KG1 (cell line): ENCODE measurements at places on chromosomes 1 and 21.

- DNase-seq: no peak
Observed at GRCh38 chr1:61087571-61087970, 5.2 kb downstream of the NFIA start.

DNA sequence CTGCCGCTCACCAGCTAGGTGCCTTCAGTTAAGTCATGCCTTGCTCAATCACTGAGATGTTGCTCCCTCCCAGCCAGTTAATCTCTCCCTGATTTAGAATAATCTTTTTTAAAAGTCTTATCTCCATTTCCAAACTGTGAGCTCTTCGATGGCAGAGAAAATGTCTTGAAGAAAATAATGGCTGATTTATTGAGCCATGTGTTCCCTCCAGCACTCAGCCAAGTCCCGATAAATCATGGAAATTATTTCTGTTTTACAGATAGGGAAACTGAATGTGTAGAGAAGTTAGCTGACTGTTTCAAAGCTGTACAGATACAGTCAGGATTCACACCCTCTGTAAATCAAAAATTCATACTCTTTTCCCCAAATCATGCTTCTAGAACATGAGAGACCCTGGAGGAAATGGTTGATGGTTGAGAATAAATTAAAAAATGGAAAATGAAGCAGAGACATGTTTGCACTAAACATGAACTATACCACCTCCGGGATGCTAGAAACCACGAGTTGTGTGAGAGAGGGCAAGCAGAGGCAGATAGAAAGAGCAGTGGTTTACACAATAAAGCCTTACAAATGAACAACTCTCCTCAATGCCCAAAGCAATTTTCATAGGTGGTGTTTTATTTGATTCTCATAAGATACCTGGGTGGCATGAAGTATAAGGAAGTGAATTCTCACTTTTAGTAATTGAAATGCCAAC is 376.4 kb downstream of the PLPP3 start:
- DNase-seq: no peak

- no peak for DNase-seq
Observed at GRCh38 chr1:202034683-202035462, 24.5 kb downstream of the ELF3 start.

GRCh38 chr21:36589352-36589971 is 109.5 kb upstream of the SIM2 start:
- DNase-seq: no peak

- DNase-seq: no peak
Observed at GRCh38 chr1:2832506-2833453, 31.3 kb upstream of the TTC34 start.

DNA sequence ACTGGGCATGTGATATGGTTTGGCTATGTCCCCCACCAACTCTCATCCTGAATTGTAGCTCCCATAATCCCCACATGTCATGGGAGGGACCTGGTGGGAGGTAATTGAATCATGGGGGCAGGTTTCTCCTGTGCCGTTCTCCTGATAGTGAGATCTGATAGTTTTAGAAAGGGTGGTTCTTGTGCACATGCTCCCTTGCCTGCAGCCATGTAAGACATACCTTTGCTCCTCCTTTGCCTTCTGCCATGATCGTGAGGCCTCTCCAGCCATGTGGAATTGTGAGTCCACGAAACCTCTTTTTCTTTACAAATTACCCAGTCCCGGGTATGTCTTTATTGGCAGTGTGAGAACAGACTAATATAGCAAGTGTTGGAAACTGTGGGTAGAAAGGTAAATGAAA is 99.5 kb upstream of the HMCN1 start:
- DNase-seq: no peak

GRCh38 chr1:4118746-4119515 is 218.9 kb upstream of the C1orf174 start:
- no peak for DNase-seq

- no peak for DNase-seq
Observed at GRCh38 chr1:163074716-163075284, 5.6 kb downstream of the RGS4 start.

GRCh38 chr1:5507340-5507739 is 484.9 kb downstream of the NPHP4 start:
- no peak for DNase-seq

DNA sequence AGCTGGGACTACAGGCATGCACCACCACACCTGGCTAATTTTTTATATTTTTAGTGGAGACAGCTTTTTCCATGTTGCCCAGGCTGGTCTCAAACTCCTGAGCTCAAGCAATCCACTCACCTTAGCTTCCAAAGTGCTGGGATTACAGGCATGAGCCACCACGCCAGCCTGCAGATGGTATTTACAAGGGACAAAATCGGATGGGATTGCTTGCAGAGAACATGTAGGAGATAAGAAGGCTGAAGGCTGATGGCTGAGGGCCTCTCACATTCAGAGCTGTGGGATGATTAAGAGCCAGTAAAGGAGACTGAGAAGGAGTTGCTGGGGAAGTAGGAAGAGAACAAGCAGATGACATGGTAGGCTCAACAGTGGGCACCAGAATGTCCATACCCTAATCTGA is 24.0 kb upstream of the QSOX1 start:
- DNase-seq: no peak

DNA sequence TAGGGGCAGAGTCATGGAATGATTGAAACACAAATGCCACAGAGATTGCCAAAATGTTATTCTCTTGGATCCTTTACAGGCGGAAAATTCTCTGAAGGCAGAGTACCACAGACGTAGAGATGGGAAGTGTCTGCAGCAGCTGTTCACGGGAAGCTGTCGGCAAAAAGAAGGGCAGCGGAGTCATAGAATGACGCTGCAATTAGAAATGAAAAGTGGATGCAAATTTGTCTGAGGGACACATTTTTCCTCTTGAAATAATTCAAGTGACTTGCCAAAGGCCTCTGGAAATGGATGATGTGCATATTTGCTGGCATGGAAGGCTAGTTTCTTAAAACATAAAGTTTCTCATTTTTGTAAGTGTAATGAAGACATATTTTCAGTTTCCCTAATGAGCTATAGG is 77.5 kb upstream of the PLD5 start:
- DNase-seq: no peak

GRCh38 chr1:234743791-234744611 is 134.0 kb upstream of the IRF2BP2 start:
- no peak for DNase-seq

DNA sequence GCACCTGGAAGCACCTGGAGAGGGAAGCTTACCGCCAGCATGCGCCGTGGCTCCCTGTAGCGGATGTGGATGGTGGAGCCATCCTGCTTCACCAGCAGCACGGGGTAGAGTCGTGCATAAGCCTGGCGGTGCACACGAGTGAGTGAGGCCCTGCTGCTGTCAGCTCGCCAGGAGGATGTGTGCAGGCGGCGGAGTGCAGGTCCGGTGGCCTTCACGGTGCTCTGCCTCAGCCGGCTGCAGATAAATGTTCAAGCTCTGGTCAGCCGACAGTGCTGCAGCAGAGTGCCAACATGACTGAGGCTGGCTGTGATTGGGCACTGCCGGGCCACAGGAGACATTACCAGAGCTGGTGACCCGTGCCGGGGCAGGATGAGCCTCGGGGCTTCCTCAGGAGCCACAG is 1.5 kb downstream of the MRPL55 start:
- no peak for DNase-seq

- DNase-seq: no peak
Observed at GRCh38 chr1:200240656-200241055, 169.2 kb downstream of the ZNF281 start.
